AG20443 (cell line): ENCODE measurements at places on chromosomes 13 and 19.

GRCh38 chr19:39406656-39407409, at the start of gene ZFP36:
TSS of gene ZFP36 (plus strand) at chr19:39406847. CDS start at chr19:39406905, 58 bp downstream.
- peak; percentile 89 for DNase-seq

- no peak for DNase-seq
These were observed 291.6 kb upstream of the ARGLU1 start for GRCh38 chr13:106859533-106859904.

- DNase-seq = peak; percentile 41
These were observed 1.1 kb downstream of the ZNF792 start for GRCh38 chr19:34962687-34963572.

GRCh38 chr13:28483313-28483931, 11.5 kb downstream of the FLT1 start:
- no peak for DNase-seq

- no peak for DNase-seq
These were observed 41.9 kb downstream of the TBC1D4 start for GRCh38 chr13:75440100-75440499.

GRCh38 chr19:38145623-38146022, 78.4 kb downstream of the DPF1 start:
- DNase-seq = peak; percentile 47

DNA sequence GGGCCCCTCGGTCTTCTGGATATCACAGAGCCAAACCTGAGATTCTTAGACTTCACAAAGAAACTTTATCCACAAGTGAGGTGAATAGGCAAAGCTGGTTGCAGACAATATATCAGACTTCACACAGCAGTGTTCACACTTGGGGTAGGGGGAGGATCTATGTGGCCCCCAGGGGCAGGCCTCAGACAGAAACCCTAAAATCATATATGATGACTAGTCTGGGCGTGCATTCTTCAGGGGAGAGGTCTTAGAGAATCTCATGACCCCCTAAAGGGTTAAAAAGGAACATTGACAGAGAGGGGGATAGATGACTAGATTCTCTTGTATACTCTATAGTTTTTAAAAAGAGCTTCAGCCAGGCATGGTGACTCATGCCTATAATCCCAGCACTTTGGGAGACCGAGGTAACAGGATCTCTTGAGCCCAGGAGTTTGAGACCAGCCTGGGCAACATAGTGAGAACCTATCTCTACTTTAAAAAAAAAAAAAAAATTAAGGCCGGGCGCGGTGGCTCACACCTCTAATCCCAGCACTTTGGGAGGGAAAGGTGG, 2.8 kb downstream of the TYROBP start:
- no peak for DNase-seq

- DNase-seq = peak; percentile 35
These were observed 2020.1 kb upstream of the PCDH20 start for GRCh38 chr13:63435667-63436324.

- no peak for DNase-seq
These were observed 30.4 kb downstream of the NLRP11 start for GRCh38 chr19:55801416-55801815.

- peak; percentile 52 for DNase-seq
These were observed 24.2 kb downstream of the CEBPG start for GRCh38 chr19:33397536-33398360.

GRCh38 chr13:95234242-95234641, 67.0 kb downstream of the ABCC4 start:
- DNase-seq = no peak

- no peak for DNase-seq
These were observed 549 bp downstream of the TIMM50 start for GRCh38 chr19:39481229-39481545.

GRCh38 chr13:86792153-86792651, 879.0 kb upstream of the SLITRK5 start:
- no peak for DNase-seq

GRCh38 chr13:25214491-25215252, 42.6 kb upstream of the AMER2 start:
- DNase-seq = peak; percentile 29

DNA sequence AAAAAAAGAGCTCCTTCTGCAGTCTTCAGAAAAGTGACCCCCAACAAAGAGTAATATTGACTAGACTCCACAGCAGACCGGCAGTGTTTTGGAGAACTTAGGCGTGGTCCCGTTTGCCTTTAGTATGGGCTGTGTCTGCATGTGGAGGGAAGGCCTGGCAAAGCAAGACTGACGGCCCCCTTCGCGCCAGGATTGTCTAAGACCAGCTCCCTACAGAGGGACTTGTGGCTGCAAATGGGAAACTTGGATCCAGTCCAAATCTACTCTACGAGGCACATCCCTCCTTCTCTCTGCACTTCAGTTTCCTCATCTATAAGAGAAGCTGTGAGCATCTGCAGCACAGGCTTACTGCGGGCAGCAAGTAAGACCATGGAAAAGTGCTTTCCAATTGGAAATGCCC, 350.0 kb downstream of the ZNF536 start:
- DNase-seq = no peak

DNA sequence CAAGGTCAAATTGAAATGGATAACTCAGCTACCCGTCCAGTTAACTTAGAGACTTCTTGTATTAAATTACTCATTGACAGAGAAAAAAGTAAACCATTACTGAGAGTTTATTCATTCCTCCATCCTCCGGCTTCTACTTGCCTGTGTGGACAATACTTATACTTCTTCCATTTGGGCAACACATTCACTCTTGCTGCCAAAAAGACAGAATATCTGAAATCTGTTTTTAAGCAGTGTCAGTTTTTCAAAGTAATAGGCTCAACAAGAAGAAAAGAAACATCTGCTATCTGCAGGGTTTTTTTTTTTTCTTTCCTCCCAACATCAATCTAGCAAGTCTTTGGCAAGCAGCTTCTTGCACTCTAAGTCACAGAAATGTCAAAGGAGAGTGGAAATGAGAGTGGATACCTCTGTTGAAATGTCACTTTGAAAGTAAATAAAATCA, 1142.8 kb downstream of the PCDH9 start:
- no peak for DNase-seq

- DNase-seq = no peak
These were observed 2.5 kb downstream of the ITPKC start for GRCh38 chr19:40719414-40719894.

- DNase-seq = no peak
These were observed 1.0 kb upstream of the TYROBP start for GRCh38 chr19:35908973-35909683.

GRCh38 chr13:113426591-113426986, 26.7 kb downstream of the ADPRHL1 start:
- no peak for DNase-seq

DNA sequence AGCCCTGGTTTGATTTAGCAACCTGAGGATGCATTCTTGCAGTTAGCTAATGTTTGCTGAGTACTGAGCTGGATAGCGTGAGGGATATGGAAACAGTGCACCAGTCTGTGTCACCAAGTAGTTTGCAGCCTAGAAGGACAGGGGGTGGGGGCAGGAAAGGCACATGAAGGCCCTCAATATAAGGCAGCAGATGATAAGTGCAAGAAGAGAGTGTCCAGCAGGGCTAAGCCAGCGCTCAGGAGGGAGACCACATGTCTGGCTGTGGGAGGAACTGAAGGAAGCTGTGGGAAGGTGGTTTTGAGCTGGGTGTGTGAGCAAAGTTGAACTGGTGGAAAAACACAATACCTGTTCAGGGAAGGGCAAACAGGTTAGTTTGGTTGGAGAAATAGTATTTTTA, 1.7 kb downstream of the CXCL17 start:
- DNase-seq = no peak

DNA sequence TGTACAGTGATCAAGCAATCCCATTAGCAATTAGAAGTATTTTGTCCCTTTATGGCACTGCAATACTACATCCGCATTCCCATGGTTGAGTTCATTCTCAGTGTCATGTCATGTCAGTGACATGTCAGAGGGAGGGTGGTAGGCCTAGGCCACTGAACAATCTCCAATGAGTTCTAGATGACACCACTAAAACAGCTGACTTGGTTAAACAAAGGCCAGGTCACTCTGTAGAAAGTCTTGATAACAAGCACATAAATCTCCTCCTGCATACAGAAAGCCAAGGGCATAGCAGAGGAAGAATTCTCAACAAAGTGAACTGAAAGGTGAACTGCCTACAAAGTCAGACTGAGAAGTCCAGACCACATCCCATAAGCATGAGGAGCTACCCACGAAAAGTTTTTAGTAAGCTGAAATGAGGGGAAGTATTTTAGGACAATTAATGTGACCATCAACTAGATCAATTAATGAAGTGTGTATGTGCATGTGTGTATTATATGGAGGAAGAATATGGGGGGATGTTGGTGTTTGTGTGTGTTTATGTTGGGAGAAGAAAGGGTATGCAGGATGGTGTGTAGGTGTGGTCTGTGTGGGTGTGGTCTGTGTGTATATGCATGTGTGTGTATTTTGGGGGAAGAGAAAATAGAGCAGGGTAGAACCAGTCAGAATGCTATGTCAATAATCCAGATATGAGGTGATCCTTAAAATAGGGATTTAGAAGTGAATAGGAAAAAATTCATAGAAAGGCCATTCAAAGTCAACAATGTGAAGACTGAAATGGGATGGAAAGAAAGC, 67.7 kb downstream of the TBC1D4 start:
- DNase-seq = no peak

GRCh38 chr13:71605744-71606143, 261.3 kb downstream of the DACH1 start:
- no peak for DNase-seq

GRCh38 chr19:11088506-11089253, 583 bp upstream of the LDLR start:
- DNase-seq = no peak

DNA sequence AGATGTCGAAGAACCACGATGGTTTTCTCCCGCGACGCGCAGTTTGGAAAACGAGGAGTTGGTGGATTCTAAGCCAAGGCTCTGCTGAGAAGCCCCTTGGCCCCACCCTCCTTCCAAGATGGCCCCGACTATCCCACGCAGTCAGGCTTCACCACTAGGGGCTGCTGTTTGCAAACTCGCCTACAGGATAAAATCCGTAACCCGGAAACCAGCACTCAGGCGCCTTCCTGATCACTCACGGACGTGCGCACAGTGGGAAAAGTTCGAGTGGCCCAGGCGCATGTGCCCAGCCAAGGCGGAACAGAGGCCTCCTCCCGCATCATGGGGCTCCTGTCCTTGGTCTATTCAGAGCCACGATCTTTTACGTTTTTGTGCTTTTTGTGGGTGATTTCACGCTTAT, 19.2 kb upstream of the UQCR11 start:
- peak; percentile 65 for DNase-seq

- peak; percentile 73 for DNase-seq
These were observed 31.2 kb downstream of the TMPRSS9 start for GRCh38 chr19:2391118-2391725.

DNA sequence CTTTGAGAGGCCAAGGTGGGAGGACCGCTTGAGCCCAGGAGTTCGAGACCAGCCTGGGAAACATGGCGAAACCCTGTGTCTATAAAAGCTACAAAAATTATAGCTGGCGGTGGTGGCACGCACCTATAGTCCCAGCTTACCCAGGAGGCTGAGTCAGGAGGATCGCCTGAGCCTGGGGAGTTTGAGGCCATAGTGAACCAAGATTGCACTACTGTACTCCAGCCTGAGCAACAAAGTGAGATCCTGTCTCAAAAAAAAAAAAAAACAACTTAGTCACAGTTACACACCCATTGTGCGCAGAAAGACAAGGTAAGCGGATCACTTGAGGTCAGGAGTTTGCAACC, 728 bp upstream of the DENND1C start:
- DNase-seq = no peak

- DNase-seq = no peak
These were observed 6.2 kb downstream of the QTRT1 start for GRCh38 chr19:10707440-10707839.

DNA sequence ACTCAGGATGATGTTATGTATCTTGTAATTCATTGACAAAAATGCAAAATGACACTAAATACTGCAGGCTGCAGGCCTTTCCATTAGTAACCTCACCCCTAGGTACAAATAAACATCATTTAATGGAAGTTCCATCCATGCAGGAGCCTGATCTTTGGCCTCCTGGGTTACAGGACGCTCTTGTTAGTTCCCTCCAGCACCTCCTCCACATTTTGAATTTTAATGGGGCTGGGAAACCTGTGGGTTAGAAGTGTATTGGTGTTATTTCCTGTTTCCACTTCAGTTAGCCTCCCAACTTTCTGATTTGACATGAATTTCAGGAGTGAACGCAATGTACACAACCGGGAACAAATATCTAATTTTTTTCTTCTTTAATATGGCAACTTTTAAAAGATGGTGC, 237.1 kb upstream of the ARGLU1 start:
- DNase-seq = no peak

DNA sequence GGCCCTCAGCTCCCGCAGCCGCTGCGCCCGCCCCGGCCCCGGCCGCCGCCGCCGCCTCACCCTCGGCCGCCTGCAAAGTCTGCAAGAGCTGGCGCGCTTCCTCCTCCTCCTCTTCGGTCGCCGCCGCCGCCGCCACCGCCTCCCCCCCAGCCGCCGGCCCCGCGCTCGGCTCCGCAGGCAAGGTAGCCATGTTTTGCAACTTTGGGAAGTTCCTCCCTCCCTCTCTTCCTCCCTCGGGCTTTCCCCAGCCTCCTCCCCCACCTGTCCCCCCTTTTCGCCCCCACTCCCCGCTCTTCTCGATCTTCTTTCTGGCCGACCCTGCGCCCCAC, 433 bp downstream of the SIX5 start:
- DNase-seq = no peak

DNA sequence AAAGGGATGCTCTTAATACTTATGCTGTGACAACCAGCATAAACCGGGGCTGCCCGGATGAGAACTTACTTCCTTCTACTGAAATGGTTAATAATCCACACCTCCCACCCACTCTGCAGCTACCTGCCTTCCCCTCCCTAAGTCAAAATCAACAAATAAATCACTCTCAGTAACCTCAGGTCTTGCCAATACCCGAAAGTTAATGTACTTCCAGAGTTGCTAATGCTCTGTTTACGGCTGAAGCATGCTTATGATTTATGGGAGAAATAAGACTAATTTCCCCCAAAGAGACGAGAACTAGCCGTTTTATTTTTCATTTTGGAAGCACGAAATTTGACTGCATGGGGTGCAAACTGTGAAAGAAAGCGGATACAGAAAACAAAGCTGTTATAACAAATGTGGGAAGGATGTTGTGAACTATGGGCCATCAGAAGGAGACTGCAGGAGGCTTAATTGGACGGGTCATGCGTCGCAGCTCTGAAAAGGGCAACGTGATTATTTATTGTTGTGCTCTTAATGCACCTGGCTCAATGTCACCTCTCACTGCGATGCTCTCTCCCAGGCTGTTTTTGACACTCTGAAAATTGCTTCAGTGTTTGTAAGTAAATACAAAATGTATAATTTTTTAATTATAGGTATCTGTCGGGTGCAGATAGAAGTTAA, 114.0 kb upstream of the SLC7A1 start:
- DNase-seq = no peak
